ENCODE measurements at places on chromosomes 16 and 17.

- DNase-seq: no peak
Measured at GRCh38 chr16:67399218-67399733, 6.0 kb upstream of the TPPP3 start.

DNA sequence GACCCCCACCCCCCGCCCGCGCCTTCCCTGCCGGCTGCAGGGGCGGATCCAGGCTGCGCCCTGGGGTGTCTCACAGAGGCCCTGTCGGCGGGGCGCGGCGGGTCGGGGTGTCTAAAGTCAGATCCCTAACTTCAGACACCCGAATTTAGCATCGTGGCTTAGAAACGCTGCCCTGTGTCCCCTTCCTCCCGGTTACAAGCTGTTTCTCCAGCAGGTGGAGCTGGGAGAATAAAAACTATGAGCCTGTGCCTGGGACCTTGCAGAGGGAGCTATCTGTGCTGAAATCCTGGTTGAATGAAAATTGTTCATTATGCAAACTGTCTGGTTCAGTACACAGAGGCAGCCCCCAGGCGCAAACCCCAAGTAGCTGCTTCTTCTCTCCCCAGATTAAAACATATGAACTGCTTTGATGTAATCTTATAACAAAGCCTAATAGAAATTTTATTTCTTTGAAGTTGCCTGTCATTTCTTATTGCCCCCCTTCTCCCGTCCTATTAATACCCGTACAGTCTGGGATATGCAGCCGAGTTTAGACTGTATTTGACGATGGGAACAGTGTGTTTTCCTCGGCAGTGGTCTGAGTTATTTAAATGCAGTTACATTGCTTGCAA lies 79.0 kb downstream of the RPA1 start:
- no peak for DNase-seq

- DNase-seq: no peak
Measured at GRCh38 chr16:11734025-11734652, 8.5 kb downstream of the TXNDC11 start.

DNA sequence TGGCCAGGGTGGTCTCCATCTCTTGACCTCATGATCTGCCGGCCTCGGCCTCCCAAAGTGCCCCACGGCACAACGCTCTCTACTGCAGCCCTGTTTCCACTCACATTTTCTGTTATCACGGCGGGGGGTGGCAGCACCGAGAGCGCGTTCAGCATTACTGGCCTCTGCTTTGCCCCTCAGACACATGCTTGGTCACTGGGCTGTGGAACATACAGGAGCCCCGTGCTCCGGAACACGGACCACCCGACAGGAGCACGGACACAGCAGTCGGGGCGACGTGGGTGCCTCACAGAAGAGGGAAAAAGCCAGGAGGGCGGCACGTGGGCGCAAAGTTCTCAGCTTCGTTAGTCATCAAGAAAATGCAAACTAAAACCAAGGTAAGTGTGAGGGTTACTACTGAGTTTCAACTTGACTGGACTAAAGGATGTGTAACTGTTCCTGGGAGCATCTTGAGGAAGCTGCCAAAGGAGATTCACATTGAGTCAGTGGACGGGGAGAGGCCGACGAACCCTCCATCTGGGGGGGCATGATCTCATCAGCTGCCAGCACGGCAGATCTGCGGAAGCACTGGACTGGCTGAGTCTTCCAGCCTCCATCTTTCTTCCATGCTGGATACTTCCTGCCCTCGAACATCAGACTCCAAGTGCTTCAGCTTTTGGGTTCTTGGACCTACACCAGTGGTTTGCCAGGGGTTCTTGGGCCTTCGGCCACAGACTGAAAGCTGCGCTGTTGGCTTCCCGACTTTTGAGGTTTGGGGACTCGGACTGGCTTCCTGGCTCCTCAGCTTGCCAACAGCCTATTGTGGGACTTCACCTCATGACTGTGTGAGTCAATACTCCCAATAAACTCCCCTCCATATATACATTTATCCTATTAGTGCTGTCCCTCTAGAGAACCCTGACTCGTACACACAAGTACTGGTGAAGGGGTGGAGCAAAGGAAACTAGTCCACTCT lies 106.8 kb downstream of the ZNF778 start:
- DNase-seq: no peak

DNA sequence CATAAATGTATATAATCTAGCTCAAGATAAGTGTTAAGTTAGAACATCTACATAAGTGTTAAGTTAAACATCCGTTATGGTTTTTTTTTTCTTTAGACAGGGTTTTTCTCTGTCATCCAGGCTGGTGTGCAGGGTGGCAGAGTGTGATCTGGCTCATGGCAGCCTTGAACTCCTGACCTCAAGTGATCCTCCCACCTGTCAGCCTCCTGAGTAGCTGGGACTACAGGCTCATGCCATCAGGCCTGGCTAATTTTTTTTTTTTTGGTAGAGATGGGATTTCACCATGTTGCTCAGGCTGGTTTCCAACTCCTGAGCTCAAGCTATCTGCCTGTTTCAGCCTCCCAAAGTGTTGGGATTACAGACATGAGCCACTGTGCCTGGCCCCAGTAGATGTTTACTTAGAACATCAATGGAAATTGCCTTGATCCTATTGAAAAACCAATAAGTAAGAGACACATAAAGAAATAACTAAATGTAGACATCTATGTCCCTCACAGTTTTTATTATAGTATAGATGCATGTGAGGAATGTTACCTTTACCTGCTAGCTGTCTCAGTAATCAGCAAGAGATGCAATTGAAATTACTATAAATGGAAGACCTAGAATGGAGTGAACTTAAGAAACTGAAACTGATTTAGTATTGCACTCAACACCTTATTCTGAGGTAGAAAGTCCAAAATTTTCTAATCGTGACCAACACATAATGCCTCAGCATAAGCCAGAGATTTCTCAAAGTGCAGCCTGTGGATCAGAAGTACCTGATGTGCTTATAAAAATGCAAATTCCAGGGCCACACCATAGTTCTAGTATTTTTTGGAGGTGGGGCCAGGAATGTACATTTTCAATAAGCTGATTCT lies 5.5 kb upstream of the FAM20A start:
- DNase-seq: no peak
